Cerebellar cortex (tissue), 1 donor: ENCODE measurements at places on chromosomes 12 and 14.

GRCh38 chr12:73083736-73084135 lies 811.6 kb downstream of the TRHDE start:
- DNase-seq: no peak

DNA sequence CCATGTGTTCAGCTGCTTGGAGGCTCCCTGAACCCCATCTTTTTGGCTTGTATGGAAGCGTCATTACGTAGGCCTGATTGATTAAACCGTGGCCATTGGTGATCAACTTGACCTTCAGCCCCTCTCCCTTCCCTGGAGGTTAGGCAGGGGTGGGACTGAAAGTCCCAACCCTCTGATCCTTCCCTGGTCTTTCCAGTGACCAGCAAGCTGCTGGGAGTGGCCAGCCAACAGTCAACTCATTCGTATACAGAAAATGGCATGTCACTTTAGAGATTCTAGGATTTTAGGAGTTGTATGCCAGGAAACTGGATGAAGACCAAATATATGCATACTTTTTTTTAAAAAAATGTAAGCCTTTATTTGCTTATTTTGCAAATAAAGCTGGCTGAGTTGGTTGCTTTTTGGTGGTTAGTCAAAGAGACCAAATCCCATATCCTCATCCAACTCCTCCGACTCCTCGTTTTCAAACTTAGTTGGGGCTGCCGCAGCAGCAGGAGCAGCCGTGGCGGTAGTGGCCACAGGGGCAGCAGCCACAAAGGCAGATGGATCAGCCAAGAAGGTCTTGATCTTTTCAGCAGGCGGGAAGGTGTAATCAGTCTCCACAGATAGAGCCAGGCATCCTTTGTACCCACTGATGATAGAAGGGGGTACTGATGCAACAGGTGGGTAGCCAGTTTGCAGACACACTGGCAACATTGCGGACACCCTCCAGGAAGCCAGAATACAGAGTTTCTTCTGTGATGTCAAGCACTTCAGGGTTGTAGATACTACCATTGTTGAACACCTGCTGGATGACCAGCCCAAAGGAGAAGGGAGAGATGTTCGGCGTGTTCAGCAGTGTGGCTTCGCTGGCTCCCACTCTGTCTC lies 16.6 kb downstream of the NFKBIA start:
- DNase-seq: no peak

DNA sequence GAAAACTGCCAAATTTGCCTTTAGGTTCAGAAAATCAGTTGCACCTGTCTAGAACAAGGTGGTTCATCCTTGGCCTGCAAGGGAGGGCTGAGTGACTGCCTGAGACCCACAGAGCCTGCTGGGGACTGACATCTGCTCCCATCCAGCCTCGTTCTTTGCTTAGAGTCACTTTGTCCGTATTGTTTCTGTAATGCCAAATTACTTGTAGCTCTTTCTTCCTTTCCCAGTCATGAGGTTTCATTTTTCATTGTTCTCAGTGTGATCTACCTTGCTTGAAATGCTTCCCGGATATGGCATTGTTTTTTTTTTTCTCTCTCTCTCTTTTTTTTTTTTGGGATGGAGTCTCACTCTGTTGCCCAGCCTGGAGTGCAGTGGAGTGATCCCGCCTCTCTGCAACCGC lies 21.3 kb downstream of the TSPAN9 start:
- no peak for DNase-seq

- DNase-seq: no peak
These were observed 2.9 kb upstream of the KRT83 start for GRCh38 chr12:52324153-52324444.

DNA sequence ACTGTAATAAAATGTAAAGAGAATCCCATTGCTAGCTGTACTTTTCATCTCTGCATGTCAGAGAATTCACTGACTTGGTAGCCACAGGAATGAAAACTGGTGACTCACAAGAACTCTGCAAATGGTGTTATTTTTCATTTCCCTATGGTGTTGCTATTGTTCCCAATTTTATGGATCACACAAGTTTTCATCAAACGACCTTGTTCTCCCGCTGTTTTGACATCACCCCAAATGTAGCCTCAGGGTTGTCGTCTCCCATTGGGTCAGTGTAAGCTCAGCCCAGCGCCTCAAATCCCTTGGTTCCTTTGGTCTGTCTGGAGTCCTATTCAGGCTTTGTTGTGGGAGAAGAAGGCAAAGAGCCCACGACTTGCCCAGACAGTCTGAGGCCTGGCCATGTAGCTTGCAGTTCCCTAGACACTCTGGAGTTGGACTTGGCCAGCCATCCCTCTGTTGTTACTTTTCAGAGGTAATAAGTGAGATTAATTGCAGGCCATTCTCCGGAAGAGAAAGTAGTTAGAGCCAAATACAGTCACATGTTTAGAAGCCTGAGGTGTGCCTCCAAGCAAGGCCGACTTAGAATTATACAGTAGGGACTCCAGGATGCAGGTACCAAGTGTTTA lies 159.2 kb downstream of the TGFB3 start:
- no peak for DNase-seq

DNA sequence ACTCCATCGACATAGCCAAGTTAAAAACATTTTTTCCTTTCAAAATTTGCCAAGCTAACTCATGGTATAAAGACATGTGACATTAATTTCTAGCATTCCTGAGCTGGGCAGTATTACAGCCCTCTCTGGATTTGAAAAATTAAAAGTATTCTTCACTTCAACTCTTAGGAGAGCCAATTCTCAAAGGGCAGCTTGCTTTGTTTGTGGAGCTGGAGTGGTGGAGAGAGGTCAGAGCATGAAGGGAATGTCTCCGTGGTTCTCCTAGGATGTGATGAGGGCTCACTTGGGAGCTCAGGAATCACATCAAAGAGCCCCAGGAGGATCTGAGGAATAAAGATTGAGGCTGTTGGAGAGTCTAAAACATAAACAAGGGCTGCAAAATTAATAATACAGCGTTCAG lies 46.9 kb upstream of the RGS6 start:
- DNase-seq: no peak

DNA sequence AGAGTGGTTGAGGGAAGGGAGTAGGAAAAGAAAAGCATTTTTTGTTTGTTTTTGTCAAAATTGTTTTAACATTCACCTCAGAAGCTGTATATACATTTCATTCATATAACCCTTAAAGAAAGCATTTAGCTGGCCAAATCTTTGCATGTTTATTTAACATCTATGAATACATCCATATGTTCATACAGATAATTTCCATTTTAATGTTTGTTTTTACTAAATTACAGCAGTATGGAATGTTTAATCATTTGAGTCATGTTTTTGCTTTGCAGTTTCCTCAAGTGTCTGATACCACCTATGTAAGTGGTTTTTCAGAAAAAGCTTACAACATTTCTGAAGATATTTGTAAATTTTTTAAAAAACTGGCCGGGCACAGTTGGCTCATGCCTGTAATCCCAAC lies 84.3 kb upstream of the ATF1 start:
- no peak for DNase-seq

- DNase-seq: no peak
These were observed 543 bp upstream of the GLIPR1 start for GRCh38 chr12:75479963-75480461.

DNA sequence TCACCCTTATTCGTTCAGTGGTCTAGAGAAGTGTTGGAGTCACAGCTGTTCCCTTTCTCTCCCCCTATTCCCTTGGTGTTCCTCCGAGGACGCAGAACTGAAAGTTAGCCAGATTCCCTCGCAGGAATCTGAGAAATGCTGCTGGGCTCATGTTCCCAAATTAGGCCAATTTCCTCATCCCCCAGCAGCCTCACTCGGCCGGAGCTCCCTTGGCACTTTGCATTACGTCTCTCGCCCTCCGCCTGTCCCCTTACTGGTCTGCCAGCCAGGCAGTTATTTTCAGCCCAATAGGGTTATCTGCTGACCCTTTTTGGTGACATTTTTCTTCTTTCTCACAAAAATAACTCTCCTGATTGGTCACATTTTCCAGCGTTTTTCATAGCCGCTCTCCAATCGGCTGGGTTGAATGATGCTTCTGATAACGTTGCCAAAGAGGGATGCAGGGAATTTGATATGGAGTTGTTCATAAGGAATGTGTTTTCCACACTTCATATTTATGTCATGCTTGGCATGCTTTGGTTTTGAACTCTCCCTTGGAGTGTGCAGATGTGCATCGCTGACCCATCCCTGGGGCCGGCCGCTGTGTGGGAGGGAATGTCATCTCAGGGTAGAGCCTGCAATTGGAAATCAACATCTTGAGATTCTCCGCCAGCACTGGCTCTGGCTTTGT lies 9.9 kb downstream of the IFT43 start:
- DNase-seq: no peak

- DNase-seq: no peak
These were observed 41.6 kb upstream of the LRIG3 start for GRCh38 chr12:58961906-58962305.

DNA sequence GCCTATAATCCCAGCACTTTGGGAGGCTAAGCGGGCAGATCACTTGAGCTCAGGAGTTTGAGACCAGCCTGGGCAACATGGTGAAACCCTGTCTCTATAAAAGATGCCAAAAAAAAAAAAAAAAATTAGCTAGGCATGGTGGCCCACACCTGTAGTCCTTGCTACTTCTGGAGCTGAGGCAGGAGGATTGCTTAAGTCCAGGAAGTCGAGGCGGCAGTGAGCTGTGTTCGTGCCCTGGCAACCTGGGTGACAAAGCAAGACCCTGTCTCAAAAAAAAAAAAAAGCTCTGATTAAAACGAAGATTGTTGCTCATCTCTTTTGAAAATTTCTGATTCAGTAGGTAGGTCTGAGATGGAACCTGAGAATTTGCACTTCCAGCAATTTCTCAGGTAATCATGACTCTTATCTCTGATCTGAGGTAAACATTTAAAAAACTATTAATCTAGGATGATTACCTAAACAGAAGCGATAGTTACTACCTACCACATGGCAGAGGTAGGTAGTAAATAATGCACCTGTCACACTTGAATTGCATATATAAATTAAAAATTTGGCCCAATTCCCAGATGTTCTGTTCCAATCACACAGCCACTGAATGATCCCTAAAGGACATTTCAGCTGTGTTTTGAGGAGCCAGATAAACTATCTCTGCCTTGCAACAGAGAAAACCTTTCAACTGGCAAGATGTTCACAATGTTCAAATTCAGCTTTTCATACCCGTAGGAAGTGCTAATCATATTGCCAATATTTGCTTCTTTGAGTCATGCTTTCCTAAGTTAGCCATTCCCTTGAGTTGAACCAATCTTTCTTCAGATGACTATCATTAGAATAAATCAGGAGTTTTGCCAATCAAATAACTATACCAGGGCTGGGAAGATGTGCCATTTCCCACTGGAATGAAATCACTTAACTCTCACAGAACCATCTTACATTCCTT lies 4.2 kb upstream of the TEP1 start:
- no peak for DNase-seq

DNA sequence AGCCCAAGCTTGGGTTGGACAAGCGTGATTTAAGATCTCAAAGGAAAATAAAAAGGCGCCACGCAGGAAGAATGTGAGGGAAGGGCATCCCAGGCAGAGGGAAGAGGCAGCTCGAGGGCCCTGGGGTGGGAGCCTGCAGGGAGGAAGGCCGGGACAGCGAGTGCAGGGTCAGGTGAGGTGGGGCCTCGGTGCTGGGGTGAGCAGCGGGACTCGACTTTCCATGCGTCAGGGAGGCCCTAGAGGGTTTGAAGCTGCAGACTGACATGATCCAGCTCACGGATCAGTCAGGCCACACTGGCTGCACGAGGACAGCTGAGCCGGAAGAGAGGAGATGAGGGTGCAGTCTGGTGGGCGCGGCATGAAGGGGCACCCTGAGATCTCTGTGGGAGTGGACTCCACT lies 145.8 kb downstream of the RBM19 start:
- no peak for DNase-seq

DNA sequence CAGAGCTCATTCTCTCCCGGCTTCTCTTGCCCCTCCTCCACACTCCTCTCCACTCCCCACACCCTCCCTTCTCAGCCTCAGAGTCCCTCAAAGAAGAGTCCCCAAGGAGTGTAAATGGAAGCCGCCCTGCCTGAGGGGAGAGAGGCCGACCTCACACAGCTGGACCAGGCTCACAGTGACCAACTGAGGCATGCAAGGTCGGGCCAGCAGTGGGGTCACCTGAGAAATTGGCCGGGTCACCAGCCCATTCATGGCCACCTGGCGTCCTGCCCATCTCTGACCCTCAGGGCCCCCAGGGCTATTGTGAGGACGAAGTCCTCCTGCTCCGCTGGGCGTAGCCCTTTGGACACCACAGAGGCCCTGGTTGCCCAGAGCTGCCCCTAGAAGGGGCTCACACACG lies 49.5 kb upstream of the NUAK1 start:
- no peak for DNase-seq
